Activated CD4-positive, alpha-beta T cell treated with anti-CD3 and anti-CD28 coated beads, Interleukin-2, amount 50 U/mL, for 24 hours (primary cell): ENCODE measurements at places on chromosomes 6 and 20.

GRCh38 chr6:79574174-79574573 is 36.9 kb upstream of the LCA5 start:
- no peak for DNase-seq

GRCh38 chr6:20092071-20092566 is 120.2 kb downstream of the MBOAT1 start:
- DNase-seq = no peak

DNA sequence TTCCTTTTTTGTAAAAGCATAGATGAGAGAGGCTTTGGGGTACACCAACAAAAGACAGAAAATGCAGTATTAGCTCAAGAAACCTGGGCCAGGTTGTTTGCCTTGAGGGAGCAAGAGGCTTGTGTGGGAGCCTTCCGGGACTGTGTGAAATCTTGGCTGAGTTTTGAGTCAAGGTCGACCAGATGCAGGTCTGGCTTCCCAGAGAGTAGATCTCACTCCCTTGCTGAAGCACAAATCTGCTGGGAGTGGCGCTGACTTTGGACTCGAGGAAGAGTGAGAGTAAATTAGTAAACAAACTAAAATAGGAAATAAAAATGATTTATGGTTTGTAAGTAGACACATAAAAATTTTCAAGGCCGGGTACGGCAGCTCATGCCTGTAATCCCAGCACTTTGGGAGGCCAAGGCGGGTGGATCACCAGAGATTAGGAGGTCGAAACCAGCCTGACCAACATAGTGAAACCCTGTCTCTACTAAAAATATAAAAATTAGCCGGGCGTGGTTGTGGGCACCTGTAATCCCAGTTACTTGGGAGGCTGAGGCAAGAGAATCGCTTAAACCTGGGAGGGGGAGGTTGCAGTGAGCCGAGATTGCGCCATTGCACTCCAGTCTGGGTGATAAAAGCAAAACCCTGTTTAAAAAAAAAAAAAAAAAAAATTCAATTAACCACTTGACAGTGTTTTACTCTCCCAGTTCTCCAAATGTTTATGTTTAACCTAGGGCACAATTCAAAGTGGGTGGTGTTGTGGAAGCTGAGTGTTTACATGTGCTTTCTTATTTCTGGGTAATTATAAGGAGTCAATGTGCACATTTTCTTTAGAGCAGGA is 27.7 kb upstream of the EDN1 start:
- DNase-seq = no peak

DNA sequence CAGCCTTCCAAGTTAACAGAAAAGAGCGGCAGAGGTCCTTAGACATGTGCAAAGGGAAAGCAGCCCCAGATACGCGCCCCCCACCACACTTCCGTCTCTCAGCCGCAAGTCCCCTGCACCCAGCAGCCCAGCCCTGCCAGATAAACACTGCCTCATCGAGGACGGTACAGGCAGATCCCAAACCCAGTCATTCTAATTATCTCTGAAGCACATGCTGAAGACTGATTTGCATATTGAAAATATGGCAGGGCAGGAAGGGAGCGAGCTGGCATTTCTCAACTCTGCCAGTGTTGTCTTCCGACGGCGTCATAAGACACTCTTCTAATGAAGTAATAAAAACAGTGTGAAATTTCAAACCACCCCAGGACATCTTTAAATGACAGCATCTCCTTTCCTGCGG is 122.8 kb upstream of the CDH4 start:
- no peak for DNase-seq

GRCh38 chr6:14475306-14475705 is 357.7 kb downstream of the CD83 start:
- no peak for DNase-seq

DNA sequence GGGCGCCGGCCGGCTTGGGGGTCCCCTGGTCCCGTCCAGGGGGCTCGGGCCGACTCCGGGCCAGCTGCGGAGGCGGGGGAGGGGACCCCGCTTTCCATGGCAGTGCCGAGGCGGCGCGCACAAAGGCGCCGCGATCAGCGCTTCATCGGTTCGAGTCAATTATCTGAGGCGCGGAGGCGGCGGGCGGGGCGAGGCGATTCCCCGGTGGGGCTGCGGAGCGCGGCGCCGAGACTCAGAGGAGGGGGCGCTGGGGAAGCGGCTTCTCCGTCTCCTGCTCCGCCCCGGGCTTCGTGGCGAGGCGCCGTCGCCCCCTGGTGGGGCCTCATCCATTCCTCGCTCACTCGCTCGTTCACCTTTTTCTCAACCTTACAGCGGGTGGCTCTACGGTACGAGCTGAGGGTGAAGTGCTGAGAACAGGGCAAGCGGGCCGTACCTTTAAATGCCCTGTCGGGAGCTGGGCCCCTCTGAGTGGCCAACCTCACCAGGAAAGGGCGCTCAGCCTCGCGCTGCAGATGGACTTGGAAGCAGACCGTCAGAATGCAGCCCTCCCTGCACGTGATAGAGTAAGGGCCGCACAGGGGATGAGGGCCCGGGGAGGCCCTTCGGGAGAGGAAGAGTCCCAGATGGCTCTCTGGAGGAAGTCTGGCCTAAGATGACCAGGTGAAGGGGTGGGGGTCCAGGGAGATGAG is 39.9 kb downstream of the SLC52A3 start:
- DNase-seq = peak; percentile 13
